Activated CD8-positive, alpha-beta memory T cell treated with anti-CD3 and anti-CD28 coated beads, Interleukin-2, amount 10 ng/mL, durations not matched to agents 7 days and 5 days (primary cell): ENCODE measurements at places on chromosomes 1 and 21.
A peak's percentile ranks its signal among the peaks of the same experiment; 100 is the strongest.

GRCh38 chr1:195415584-195415983, 1192.7 kb downstream of the KCNT2 start:
- no peaks in the 10 kb centered on the region for H3K4me1 ChIP-seq
- H3K27me3 ChIP-seq = no peaks in the 10 kb centered on the region
- H3K27ac ChIP-seq = no peak overlapping the region
- DNase-seq = no peak

DNA sequence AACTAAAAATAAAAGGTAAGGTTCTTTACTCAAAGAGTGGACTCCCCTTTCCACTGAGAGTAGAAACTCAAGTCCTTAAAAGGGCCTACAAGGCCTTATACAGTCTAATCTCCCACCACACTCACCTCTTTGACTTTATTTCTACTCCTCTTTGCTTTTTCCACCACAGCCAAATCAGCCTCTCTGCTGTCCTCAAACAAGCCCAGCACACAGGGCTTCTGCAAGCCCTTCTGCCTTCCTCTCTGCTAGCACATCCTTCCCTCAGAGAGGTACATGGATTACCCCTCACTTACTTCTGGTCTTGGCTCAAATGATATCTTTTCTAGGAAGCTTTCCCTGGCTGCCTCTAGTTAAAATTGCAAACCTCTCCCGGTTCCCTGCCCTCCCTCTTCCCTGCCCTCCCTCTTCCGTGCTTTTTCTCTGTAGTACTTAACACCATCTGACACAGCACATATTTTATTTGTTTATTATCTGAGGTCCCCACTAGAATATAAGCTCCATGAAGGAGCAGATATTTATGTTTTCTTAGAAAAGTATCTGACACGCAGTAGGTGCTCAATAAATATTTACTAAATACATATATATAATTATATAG, 1.7 kb downstream of the LYST start:
- H3K4me1 ChIP-seq = peaks cover 51% of the 10 kb centered on the region
- H3K27ac ChIP-seq = peak overlapping the region; percentile 82
- peaks cover 24% of the 10 kb centered on the region for H3K36me3 ChIP-seq
- no peaks in the 10 kb centered on the region for H3K27me3 ChIP-seq

GRCh38 chr1:203702130-203702577, 62.8 kb upstream of the LAX1 start:
- H3K4me1 ChIP-seq = peaks cover 26% of the 10 kb centered on the region
- H3K27me3 ChIP-seq = no peaks in the 10 kb centered on the region
- H3K27ac ChIP-seq = peak overlapping the region; percentile 48
- no peak overlapping the region for H3K4me3 ChIP-seq
- peak; percentile 70 for DNase-seq
- H3K36me3 ChIP-seq = peaks cover 61% of the 10 kb centered on the region

- H3K36me3 ChIP-seq = no peaks in the 10 kb centered on the region
These were observed 22.4 kb downstream of the SMYD2 start for GRCh38 chr1:214303141-214303930.

- H3K36me3 ChIP-seq = no peaks in the 10 kb centered on the region
- H3K4me1 ChIP-seq = no peaks in the 10 kb centered on the region
- no peak for DNase-seq
- H3K27me3 ChIP-seq = peaks cover 14% of the 10 kb centered on the region
- no peak overlapping the region for H3K27ac ChIP-seq
These were observed 262.9 kb downstream of the RHOU start for GRCh38 chr1:228998179-228998578.

DNA sequence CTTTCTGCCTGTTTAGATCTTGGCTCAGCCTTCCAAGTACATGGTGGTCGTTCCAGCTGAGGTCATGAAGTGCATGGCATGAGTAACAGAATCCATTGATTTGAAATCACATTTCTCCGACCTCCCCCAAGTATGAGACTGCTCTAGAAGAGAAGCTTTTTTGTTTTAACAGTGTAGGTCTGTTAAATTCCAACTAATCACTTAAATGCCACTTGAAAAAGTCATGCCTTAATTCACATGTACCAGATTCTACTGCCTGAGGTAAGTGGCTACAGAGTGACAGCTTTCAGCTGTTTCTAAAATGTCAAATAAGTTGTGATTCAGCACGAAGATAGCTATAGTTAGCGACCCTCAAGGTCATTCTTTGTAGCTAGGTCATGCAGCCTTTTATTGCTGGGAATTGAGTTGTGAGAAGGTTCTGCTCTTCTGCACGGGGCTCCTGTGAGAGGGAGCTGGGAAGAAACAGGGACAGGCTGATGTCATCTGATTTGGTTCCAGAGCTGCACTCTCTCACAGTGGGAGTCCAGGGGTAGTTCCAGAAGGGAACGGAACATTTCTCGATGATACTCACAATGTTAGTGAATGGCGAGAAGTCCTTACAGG, 112.7 kb downstream of the VPS13D start:
- no peak overlapping the region for H3K27ac ChIP-seq
- peaks cover 31% of the 10 kb centered on the region for H3K36me3 ChIP-seq
- no peak for DNase-seq
- H3K4me3 ChIP-seq = no peak overlapping the region
- H3K27me3 ChIP-seq = no peaks in the 10 kb centered on the region

- H3K27ac ChIP-seq = no peak overlapping the region
- H3K4me3 ChIP-seq = no peak overlapping the region
- no peaks in the 10 kb centered on the region for H3K4me1 ChIP-seq
- peaks cover 9% of the 10 kb centered on the region for H3K36me3 ChIP-seq
These were observed 1.8 kb downstream of the TMEM81 start for GRCh38 chr1:205082431-205082830.

DNA sequence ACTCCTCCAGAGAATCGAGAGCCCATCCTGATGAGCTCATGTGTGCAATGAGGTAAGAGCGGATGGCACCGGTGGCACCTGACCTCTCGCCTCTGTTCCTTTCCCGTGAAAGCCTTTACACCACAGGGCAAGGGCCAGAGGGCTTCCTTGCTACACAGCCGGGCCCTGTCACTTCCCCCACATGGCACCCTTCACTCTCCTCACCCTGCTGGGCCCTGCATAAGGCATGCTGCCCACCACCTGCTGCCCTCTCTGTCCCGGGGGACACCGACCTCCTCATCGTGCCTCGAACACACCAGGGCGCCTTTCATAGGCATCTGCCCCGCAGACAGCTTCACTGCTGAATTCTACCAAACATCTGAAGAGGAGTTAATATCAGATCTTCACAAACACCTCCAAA, 45.1 kb upstream of the C1orf174 start:
- H3K36me3 ChIP-seq = no peaks in the 10 kb centered on the region
- no peaks in the 10 kb centered on the region for H3K4me1 ChIP-seq
- no peak for DNase-seq
- H3K27me3 ChIP-seq = no peaks in the 10 kb centered on the region

DNA sequence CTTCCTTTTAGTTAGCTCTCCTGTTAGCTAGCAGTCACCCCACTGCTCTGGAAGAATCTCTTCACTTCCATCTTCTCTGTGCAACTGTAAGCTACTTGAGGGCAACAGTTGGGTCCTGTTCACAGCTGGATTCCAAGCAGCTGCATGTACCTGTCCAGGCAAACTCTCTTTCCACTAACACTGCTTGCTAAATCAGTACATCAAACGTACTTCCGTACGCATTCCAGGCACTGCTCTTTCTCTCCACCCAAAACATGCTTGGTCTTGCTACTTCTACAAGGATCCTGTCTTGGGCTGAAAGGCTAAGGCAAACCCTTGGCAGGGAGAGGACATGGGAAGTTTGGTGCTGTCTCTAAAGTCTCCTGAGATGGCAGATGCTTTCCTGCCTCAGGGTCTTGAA, 139.2 kb upstream of the CACNA1E start:
- H3K4me1 ChIP-seq = no peaks in the 10 kb centered on the region
- no peaks in the 10 kb centered on the region for H3K27me3 ChIP-seq
- no peak overlapping the region for H3K27ac ChIP-seq
- DNase-seq = no peak
- no peak overlapping the region for H3K4me3 ChIP-seq

DNA sequence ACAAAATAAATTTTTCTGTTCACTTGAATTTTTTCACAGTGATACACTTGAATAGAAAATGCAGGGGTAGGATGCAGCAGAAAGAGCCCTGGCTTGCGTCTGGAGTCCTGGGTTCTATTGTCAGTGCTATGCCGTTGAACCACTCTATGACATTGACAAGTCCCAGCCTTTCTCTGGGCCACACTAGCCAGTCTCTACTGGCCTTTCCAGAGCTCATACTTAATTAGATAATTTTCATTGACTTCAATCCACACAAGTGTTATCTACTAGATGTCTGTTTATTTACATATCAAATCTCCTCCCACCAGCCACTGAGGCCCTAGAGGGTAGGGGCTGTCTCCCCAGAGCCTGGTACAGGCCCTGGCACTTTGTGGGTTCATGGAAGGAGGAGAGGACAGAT, 15.5 kb upstream of the CELA3B start:
- no peak overlapping the region for H3K4me3 ChIP-seq
- no peaks in the 10 kb centered on the region for H3K36me3 ChIP-seq
- peaks cover 23% of the 10 kb centered on the region for H3K4me1 ChIP-seq

- H3K27me3 ChIP-seq = no peaks in the 10 kb centered on the region
- no peaks in the 10 kb centered on the region for H3K4me1 ChIP-seq
- no peak overlapping the region for H3K4me3 ChIP-seq
- DNase-seq = no peak
These were observed 34.6 kb downstream of the C8B start for GRCh38 chr1:56931211-56931610.

DNA sequence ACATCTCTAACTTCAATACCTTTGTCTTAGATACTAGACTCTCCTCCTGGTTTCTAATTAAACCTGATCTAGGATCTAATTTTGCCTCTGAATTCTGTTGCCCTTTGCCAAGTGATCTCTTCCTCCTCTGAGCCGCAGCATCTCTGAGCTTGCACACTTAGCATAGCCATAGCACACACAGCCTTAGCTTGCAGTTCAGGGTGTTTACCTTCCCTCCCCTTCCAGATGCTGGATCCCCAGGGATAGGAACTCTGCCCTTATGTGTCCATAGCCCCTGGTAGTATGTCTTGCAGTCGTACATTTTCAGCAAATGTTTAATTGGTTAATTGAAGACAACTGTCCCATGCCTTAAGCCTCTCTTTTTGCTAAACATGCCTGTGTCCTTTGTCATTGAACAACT, 30.3 kb downstream of the SELL start:
- no peak overlapping the region for H3K4me3 ChIP-seq
- DNase-seq = no peak
- peak overlapping the region; percentile 5 for H3K27ac ChIP-seq
- H3K36me3 ChIP-seq = no peaks in the 10 kb centered on the region

GRCh38 chr1:202952818-202953217, 5.3 kb downstream of the ADIPOR1 start:
- no peak for DNase-seq
- H3K36me3 ChIP-seq = peaks cover 10% of the 10 kb centered on the region
- H3K4me3 ChIP-seq = no peak overlapping the region
- no peaks in the 10 kb centered on the region for H3K27me3 ChIP-seq
- peak overlapping the region; percentile 30 for H3K27ac ChIP-seq
- peaks cover 43% of the 10 kb centered on the region for H3K4me1 ChIP-seq

GRCh38 chr1:6991266-6991665, 206.0 kb downstream of the CAMTA1 start:
- peaks cover 3% of the 10 kb centered on the region for H3K4me1 ChIP-seq
- H3K27me3 ChIP-seq = peaks cover 49% of the 10 kb centered on the region
- no peak for DNase-seq

- no peak overlapping the region for H3K4me3 ChIP-seq
- peaks cover 4% of the 10 kb centered on the region for H3K4me1 ChIP-seq
- H3K27ac ChIP-seq = no peak overlapping the region
- no peaks in the 10 kb centered on the region for H3K27me3 ChIP-seq
These were observed 65.2 kb downstream of the OBSCN start for GRCh38 chr1:228272831-228273571.

- H3K4me3 ChIP-seq = no peak overlapping the region
- DNase-seq = no peak
- no peak overlapping the region for H3K27ac ChIP-seq
- no peaks in the 10 kb centered on the region for H3K4me1 ChIP-seq
- no peaks in the 10 kb centered on the region for H3K36me3 ChIP-seq
- peaks cover 25% of the 10 kb centered on the region for H3K27me3 ChIP-seq
These were observed 52.6 kb upstream of the NHLH2 start for GRCh38 chr1:115893545-115893944.

GRCh38 chr21:25127007-25127406, 480.3 kb downstream of the MRPL39 start:
- no peaks in the 10 kb centered on the region for H3K36me3 ChIP-seq
- no peak overlapping the region for H3K27ac ChIP-seq
- no peaks in the 10 kb centered on the region for H3K4me1 ChIP-seq
- H3K27me3 ChIP-seq = no peaks in the 10 kb centered on the region

DNA sequence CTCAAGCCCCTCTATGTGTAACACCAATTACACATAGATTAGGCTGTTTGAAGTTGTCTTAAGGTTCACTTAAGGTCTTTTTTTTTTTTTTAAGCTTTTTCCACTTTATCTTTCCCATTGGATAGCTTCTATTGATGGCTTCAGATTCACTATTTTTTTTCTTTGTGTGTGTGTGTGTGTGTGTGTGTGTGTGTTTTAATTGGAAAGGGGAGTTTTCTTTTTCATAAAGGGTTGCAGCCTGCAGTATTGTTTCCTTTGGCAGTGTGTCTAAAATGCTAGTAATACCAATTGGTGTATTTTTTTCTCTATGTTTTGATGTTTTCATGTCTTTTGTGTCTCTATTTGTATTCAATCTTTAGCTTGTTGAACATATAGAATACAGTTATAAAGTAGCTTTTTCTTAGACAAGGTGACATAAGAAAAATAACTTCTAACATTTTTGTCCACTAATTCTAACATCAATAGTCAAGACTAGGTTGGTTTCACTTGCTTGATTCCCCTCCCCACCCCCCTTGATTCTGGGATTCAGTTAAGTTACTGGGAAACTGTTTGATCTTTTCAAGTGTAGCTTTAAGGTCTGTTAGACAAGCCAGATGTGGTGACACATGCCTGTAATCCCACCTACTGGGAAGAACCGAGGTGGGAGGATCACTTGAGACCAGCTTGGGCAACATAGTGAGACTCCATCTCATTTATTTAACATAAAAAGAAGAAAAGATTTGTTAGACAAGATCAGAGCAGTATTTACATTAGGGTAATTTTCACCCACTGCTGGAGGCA, 21.4 kb downstream of the PRRC2C start:
- no peak overlapping the region for H3K4me3 ChIP-seq
- no peak for DNase-seq
- H3K36me3 ChIP-seq = peaks cover 33% of the 10 kb centered on the region
- H3K27me3 ChIP-seq = no peaks in the 10 kb centered on the region
- H3K4me1 ChIP-seq = peaks cover 77% of the 10 kb centered on the region
- peak overlapping the region; percentile 60 for H3K27ac ChIP-seq

DNA sequence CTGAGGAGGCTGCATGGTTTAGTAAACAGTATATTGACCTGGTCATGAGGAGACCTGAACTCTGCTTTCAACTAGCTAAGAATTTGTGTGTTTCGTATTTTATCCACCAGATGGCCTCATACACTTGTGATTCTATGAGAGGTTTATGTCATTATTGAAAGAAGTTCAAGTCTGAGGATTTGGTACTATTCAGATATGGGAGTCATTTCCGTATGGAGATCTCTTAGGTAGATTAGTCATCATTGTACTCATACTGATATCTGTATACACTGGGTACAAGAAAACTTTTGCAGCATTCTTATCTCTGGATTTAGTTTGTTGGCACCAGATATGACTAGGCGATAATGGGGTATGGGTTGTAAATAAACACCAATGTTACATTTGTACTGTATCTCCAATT, 26.6 kb downstream of the ATF6 start:
- no peaks in the 10 kb centered on the region for H3K27me3 ChIP-seq
- H3K27ac ChIP-seq = no peak overlapping the region
- no peak overlapping the region for H3K4me3 ChIP-seq
- peaks cover 18% of the 10 kb centered on the region for H3K4me1 ChIP-seq
- H3K36me3 ChIP-seq = peaks cover 45% of the 10 kb centered on the region
